Mesothelial cell of epicardium (in vitro differentiated cells): ENCODE measurements at places on chromosomes 4 and X.

DNA sequence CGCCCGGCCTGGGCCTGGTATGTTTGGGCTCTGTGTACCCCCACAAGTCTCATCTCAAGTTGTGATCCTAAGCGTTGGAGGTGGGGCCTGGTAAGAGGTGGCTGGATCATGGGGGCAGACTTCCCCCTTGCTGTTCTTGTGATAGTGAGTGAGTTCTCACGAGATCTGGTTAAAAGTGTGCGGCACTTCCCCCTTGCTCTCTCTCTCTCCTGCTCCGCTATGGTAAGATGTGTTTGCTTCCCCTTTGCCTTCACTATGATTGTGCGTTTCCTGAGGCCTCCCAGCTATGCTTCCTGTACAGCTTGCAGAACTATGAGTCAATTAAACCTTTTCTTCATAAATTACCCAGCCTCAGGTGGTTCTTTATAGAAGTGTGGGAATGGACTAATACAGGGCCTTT is 53.0 kb downstream of the CHST7 start:
- DNase-seq = no peak

GRCh38 chr4:98662626-98663225 is 4.3 kb upstream of the TSPAN5 start:
- no peak for DNase-seq

DNA sequence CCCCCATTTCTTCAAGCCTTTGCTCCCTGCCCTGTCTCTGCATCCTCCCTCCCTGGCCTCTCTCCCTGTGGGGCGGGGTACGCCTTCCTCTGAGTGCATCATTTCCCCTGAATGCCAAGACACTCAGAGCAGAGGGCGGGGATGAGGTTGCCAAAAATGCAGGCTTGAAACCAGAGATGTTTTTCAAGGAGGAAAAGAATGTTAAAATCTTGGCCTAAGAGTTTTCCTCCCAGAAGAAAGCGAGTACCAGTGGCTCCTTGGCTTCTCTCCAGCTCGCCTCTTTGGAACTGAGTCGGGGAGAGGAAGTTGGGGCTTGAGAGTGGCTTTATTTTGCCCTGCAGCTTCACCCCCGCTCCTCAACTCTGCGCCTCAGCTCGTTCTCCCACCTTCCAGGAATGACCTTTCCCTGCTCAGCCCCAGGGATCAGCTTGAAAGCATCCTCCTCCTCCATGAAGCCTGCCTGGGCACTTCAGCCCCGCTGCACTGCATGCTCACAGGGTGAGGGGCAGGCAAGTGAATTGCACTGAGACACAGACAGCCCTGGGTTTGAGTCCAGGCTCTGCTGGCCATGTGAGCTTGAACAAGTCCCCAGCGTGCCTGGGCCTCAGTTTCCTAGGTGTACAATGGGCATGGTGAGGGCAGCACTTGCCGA is 57.5 kb upstream of the SORCS2 start:
- no peak for DNase-seq

DNA sequence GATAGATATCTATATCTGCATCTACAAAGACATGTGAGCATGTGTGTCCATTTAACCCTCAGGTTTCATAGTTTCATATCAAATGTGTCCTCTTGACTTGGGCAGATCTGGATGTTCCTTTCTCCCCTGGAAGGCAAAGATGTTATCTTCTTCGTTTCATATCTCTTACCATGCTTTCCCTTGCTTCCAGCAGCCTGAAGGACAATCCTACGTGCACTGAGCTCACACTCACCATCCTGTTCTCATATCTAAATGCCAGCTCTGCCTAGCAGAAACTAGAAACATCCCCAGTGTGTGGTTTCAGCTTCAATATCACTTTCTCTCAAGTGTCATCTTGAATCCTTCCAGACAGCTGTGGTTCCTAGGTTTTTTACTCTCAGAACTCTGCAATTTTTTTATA is 66.2 kb downstream of the ZAR1 start:
- no peak for DNase-seq

GRCh38 chr4:184645904-184646610 is 3.2 kb downstream of the CASP3 start:
- no peak for DNase-seq

GRCh38 chr4:122534776-122535175 is 78.3 kb upstream of the IL2 start:
- DNase-seq = no peak

- no peak for DNase-seq
Measured at GRCh38 chr4:6753891-6754290, 28.6 kb upstream of the KIAA0232 start.

- DNase-seq = no peak
Measured at GRCh38 chr4:1792832-1793495, at the start of gene FGFR3. Gene FGFR3 (plus strand): TSS chr4:1793293. CDS start chr4:1793935, 642 bp downstream.

GRCh38 chr4:124867536-124867935 is 155.0 kb upstream of the ANKRD50 start:
- no peak for DNase-seq

- peak; percentile 47 for DNase-seq
Measured at GRCh38 chrX:48761674-48762471, at the start of gene GLOD5. Gene GLOD5 (plus strand): TSS chrX:48761747. CDS start chrX:48761791, 44 bp downstream.

DNA sequence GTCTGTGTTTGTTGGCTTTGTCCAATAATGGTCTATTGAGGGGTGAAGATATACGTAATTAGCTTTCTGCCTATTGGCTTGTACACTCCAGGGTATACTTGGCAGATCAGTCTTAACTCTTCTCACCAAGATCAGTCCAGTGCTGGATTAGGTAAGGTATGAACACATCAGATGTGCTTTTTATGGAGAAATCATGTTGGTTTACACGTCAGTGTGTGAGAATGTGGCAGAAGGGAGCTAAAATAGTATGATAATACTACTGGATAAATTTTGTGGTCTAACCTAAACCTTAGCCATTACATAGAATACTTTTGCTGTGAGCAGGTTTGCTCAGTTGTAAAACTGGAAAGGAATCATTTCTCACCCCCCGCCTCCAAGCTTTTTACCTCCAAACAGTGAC is 4.2 kb downstream of the PDHA1 start:
- DNase-seq = no peak

DNA sequence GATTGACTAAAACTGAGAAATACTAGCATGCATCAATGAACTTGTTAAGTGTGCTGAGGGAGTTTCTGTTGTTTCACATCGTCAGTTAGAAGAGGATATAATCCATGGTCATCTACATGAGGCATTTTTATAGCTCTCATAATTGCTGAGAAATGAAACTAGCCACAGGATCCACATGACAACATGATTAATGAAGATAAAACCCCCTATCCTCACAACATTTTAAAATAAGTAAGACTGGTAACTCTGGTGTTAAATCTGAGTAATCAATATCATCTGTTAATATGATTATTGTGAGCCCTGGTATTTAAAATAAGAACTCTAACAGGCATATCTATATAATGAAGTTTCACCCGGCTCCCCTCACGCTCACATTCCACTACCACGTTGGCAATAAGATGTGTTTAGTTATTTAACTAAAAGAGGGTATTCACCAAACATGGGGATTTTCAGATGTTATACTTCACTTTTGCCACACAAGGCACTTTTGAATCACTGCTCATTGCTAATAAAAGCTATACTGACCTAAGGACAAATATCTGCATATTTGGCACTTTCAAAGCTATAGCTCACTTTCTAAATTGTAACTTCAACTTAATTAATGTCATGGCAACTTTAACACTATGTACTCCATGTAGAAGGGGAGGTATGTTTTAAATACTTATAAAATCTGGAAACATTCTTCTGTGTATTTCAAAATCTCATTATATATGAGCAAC is 6.7 kb downstream of the UNC5C start:
- DNase-seq = no peak

- no peak for DNase-seq
Measured at GRCh38 chrX:81202456-81202819, 536 bp downstream of the SH3BGRL start.

- DNase-seq = no peak
Measured at GRCh38 chr4:168273838-168274237, 44.7 kb downstream of the DDX60 start.

DNA sequence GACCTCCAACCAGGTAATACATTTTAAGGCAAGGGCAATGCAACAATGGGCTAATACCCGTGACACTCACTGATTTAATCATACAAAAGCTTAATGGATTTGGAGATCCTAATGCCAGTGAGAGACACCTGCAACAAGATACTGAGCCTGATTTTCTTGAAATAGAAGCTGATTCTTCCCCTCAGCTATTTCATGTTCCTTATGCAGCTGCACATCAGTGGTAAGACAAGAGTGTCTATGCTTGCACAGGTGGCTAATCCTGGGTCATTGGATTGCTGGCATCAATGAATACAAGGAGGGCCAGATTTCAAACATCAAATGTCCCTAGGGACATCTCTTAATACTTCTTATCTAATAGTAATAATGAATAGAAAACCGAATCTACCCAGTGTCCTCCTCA is 139.7 kb downstream of the PPARGC1A start:
- DNase-seq = no peak

DNA sequence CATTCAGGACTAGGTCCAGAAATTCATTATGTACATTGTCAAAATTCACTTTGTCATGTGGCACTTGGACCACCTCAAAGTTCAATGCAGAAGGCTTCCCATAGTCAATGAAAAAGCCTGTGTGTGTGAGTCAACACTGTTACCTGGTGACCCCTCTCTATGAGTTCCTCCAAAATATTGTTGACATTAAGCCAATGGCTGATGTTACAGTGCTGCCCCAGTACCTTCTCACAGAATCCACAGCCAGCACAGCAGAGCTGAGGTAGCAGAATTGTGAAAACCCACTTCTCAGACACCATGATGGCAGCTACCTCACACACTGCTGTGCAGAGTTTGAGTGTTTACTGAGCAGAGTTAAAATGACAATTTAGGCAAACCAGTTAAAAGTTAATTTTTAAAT is 22.4 kb upstream of the UGT2B4 start:
- no peak for DNase-seq

DNA sequence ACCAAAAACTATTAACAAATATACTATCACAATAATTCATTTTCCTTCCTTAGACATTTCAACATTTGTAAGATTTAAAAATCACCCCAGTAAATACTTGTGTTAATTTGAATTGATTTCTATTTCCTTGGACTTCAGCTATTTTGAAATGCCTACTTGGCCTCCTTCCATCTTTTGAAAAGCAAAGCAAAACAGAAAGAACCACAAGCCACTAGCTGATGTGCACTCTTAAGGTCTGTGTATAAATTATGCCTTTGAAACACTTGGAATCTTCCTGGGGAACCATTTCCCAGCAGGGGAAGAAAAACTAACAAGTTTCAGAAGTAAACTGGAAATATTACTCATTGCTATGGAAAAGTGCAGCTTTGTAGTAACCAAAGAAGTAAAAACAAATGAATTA is 139.8 kb downstream of the CLCN4 start:
- DNase-seq = no peak

DNA sequence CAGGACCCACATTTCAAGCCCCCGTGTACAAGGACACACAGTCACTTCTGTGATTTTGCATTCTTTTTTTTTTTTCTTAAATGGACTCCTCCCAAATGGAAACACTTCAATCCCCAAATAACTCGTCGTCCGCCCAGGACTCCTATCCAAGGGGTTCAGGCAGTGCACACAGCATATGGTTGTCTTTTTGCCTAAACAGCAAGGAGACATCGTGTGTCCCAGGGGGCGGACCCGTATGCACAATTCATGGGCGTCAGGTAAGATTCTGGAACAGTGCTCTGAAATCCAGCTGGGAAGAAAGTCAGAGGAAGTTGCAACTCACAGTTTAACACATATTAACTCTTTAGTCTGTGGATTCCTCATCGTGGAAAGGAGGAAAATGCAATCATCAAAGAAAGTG is 231.3 kb downstream of the SHOX start:
- DNase-seq = no peak

DNA sequence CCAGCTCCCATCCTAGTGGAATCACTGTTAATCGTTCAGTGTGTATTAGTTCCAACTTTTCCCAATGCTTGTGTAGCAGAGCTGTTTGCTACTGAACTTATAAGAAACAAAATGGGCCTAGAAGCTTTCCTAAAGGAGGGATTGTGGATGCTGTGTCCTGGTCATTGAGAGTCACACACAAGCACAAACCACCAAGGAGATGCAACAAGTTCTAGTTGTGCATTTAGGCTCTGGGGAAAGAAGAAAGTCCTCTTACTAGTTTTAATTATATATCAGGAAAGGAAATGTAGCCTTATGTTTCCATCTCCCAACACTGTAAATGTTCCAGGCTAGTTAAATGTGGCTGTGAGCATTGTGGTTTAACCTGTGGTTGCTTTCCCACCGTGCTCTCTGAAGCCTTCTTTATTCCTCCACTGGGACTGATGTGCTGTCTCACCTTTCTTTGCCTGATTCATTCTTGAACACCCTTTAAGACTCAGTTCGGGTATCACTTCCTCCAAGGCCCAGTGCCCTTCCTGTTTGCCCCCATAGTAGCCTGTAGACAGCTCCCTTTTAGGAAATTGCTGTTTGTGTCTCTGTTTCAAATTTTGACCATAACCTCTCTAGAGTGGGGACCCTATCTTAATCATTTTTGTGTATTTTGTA is 34.3 kb downstream of the ATP10D start:
- no peak for DNase-seq

DNA sequence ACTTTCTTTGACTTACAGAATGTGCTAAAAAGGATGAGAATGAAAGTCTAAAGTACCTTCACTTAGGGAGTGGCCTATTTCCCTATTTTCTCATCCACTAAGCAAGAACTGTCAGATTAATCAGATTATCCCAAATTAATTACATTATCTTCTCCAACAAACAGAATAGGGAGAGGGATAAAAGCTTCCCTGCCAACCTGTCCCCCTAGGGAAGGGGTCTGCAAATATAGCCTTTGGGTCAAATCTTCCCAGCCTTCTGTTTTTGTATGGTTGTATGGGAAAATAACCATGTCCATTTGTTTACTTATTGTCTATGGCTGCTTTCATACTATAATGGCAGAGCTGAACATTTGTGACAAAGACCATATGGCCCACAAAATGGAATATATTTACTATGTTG is 57.1 kb upstream of the USP38 start:
- no peak for DNase-seq

DNA sequence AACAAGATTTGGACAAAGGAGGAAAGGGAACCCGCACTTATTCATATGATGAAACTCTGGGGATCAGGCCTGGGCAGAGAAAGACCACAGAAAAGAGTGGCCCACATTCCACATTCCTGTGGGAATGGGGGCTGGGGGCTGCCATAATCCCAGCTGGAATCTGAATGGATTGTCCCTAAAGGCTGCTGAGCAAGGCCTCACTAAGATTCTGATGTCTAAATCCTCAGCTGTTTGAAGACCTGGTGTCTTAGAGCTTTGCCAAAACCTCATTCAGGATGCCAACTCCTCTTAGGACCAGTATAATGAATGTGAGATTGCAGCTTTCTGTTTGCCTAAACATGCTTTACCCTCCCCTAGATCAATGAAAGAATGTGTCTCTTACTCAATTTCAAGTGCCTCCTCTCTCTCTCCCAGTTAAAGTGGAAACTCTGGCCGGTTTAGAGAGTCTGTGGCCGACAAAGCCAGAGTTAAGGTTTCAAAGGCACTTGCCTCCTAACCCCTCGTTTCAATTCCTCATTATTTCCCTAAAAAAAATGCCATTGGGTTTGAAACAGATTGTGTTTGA is 33.3 kb upstream of the GPC4 start:
- DNase-seq = no peak

GRCh38 chr4:40003986-40004385 is 26.3 kb upstream of the PDS5A start:
- DNase-seq = no peak

- no peak for DNase-seq
Measured at GRCh38 chr4:169115144-169115896, 105.3 kb upstream of the CBR4 start.

GRCh38 chr4:17854036-17854435 is 43.3 kb downstream of the NCAPG start:
- no peak for DNase-seq

GRCh38 chrX:140762061-140762460 is 52.5 kb downstream of the LINC00632 start:
- peak; percentile 47 for DNase-seq

- DNase-seq = no peak
Measured at GRCh38 chr4:139441029-139441428, 12.9 kb upstream of the RAB33B start.
